HTR-8/SVneo (cell line): ENCODE measurements at places on chromosomes 7 and 10.

GRCh38 chr7:41010418-41010817, 692.5 kb downstream of the INHBA start:
- DNase-seq, result no peak

GRCh38 chr10:93473804-93474472, 8.2 kb downstream of the MYOF start:
- DNase-seq, result no peak

DNA sequence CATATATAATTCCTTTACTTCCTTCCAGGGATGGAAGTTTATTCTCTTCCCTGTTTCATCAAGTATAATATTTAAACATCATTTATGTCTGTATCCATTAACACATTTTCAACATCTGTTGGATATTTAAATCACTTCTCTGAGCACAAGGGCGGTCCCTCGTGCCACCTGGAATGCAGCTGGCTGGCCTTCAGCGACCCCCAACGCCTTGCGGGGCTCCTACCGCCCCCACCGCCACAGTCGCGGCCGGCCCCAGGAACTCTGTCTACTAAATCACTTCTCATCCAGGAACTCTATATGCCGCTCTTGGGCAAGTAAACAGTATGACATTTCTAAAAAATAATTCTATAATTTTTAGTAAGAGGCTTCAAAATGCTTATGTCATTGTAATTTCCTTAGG, 221.1 kb upstream of the PTN start:
- no peak for DNase-seq

- DNase-seq, result no peak
Observed at GRCh38 chr7:1560620-1561031, 4.6 kb upstream of the TMEM184A start.

GRCh38 chr7:43513251-43513650, 69.7 kb upstream of the STK17A start:
- no peak for DNase-seq

GRCh38 chr7:70523249-70523988, 608.5 kb upstream of the GALNT17 start:
- no peak for DNase-seq

- no peak for DNase-seq
Observed at GRCh38 chr10:131700506-131700905, 200.3 kb upstream of the PPP2R2D start.

DNA sequence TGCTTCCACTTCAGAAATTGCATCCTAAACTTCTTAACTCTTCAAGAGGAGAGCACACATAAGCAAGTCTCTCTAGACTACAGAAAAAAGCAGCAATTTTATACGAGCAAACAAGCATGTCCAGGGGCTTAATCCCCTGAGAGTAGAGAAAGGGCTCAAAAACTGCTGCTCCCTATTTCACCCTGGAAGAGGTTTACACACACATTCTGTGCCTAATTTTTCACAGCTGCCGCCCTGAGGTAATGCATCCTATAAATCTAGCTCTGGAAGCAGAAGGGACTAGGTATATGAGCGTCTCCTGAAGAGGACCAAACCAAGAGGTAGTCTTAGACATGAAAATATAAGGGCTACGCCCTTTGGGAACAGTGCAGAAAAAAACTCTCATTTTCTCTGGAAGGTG, 73.1 kb downstream of the CRPPA start:
- DNase-seq, result no peak

- no peak for DNase-seq
Observed at GRCh38 chr10:5527332-5528200, 2.8 kb downstream of the CALML3 start.

DNA sequence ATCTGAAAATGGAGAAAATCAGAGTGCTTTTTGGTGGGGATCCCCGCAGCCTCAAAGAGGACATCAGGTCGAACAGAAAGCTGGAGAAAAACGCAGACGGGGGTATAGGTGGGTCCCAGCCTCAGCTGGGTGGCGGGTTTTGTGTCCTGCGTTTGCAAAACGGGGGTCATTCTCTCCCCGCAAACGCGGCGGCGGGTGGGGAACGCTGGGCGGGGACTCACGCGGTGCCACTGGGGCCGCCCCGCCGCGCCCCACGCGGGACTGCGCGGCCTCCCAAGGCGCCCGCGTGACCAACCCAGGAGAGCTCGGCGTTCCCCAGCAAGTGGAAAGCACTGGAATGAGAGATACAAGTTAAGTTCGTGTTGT, 806 bp upstream of the VIPR2 start:
- DNase-seq, result no peak

DNA sequence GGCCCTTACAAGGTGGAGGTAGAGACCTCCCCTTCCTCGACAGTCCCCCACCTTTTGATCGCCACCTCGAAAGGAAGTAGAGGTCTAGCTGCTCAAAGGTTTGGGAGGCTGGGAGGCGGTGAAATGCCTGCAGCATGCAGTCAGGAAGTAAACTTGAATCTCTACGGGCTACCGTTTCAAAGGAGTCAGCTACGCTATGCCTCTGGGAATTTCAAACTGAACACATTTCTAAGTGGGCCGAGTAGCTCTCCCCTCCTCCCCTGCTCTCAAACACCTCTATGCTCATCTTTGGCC, 68.0 kb downstream of the CXCL12 start:
- DNase-seq, result no peak

DNA sequence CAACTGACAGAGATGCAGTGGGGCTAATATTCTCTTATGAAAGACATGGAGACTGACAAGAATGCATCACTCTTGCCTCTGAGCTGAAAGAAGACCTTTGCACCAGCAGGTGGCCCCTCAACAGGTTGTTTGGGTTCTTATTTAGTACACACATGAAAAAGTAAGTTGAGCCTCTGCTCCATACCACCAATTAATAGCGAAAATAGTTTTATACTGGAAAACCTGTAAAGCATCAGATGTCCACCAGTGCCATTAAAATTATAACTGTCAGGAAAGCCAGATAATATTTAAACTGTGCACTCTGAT, 26.3 kb upstream of the FAM13C start:
- DNase-seq, result no peak

GRCh38 chr10:101485207-101485606, 102.8 kb downstream of the POLL start:
- no peak for DNase-seq

DNA sequence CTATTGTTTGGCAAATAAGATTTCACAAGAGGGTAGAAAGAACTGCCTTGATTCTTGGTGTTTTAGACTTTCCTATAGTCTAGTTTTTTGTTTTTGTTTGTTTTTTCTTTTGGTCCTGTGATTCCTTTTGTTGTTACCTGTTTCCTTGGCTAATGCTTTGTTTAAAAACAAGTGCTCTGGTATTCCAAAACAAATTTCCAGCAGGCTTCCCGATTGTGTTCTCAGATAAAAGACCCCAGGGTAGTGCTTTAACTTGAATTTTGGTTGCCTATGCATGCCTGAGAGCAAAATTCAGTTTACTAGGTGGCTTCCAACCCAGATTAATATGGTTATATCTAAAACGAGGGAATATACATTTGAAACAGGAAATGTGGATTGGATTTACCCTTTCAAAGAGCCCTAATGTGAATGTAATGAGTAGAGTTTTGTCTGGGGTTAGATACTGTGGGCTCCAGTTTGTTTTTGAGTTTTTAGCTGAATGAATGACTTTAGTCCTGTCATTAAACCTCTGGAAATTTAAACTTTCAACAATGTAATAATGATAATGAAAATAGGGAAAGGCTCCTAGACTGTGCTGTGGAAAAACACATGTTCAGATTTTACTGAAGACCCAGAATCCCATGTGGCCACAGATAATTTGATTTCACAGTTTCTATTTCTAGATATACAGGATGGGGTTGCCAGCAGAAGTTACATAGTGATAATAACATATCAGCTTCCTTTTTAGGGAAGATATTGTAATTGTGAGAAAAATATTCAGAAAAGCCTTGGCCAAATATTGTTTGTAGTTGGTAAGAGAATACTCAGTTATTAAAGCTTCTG, 23.9 kb downstream of the AUTS2 start:
- no peak for DNase-seq

DNA sequence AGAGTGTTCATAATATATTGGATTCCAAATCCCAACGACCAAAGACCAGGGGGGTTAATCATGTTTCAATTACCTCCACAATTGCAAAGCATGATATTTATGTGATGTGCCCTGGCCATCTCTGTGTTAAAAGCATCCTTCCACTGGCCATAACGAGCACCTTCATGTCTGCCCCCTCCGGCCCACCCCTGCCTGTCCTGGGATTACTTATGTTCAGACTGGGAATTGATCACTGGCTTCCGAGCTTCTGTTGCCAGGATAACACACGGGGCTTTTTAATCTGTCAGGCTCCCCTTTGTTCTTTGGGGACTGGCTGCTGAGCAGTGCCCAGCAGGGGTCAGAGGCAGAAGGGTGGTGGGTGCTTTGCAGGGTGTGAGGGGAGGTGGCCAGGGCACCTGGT, 13.7 kb upstream of the CHST15 start:
- no peak for DNase-seq

DNA sequence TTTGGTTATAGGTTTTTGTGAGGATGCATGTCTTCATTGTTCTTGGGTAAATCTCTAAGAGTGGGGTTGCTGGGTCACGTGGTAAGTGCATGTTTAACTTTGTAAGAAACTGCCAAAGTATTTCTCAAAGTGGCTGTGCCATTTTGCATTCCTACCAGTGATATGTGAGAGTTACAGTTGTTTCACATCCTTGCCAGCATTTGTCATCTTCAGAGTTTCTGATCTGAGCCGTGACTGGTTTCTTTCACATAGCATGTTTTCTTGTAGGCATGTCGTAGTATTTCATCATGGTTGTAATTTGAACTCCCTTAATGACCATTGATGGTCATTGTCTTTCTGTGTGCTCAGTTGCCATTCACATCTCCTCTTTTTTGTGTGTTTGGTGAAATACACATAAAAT, 286.0 kb downstream of the RNLS start:
- DNase-seq, result no peak

GRCh38 chr10:78250313-78251015, 216.8 kb downstream of the RPS24 start:
- DNase-seq, result no peak

- no peak for DNase-seq
Observed at GRCh38 chr7:25595996-25596395, 367.7 kb upstream of the NPVF start.

GRCh38 chr7:97771576-97771975, 39.7 kb downstream of the TAC1 start:
- DNase-seq, result no peak

GRCh38 chr7:12757443-12757842, 70.0 kb downstream of the ARL4A start:
- peak; percentile 42 for DNase-seq

DNA sequence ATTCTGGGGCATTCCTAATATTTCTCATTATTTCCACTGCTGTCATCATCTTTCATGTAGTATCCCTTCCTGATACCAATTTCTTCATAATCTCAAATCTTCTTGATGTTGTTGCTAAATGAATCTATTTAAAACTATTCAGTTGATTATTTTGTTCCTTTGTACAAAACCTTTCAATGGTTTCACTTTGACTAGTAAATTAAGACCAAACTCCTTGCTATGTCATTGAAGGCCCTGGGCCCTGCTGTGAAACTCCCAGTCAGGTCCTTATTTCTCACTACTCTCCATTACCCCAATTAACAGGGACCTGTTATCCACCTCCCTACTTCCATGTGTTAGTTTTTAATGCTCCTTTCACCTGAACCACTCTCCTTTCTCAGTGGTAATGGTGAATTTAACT, 97.0 kb downstream of the CTTNBP2 start:
- DNase-seq, result no peak

- DNase-seq, result no peak
Observed at GRCh38 chr10:88540351-88540750, 42.8 kb downstream of the RNLS start.

GRCh38 chr7:3371601-3372000, 70.5 kb downstream of the SDK1 start:
- DNase-seq, result no peak

- no peak for DNase-seq
Observed at GRCh38 chr10:978826-979421, 9.3 kb upstream of the GTPBP4 start.

- DNase-seq, result no peak
Observed at GRCh38 chr10:91591797-91592174, 41.1 kb downstream of the PPP1R3C start.

- DNase-seq, result peak; percentile 31
Observed at GRCh38 chr7:111486472-111487142, 75.7 kb downstream of the IMMP2L start.

- peak; percentile 79 for DNase-seq
Observed at GRCh38 chr10:13348216-13349017, at the start of gene SEPHS1. SEPHS1 (minus strand) TSS chr10:13348293; CDS start chr10:13344950, 3,343 bp downstream.

- no peak for DNase-seq
Observed at GRCh38 chr7:103076764-103077163, 1.8 kb downstream of the ARMC10 start.

- no peak for DNase-seq
Observed at GRCh38 chr7:69078997-69079769, 519.1 kb upstream of the AUTS2 start.

- DNase-seq, result no peak
Observed at GRCh38 chr7:148838905-148839304, 45.2 kb downstream of the EZH2 start.

- DNase-seq, result no peak
Observed at GRCh38 chr7:101817471-101818286, at the start of gene CUX1. CUX1 (plus strand) TSS chr7:101817626; CDS start chr7:101817640, 14 bp downstream.

DNA sequence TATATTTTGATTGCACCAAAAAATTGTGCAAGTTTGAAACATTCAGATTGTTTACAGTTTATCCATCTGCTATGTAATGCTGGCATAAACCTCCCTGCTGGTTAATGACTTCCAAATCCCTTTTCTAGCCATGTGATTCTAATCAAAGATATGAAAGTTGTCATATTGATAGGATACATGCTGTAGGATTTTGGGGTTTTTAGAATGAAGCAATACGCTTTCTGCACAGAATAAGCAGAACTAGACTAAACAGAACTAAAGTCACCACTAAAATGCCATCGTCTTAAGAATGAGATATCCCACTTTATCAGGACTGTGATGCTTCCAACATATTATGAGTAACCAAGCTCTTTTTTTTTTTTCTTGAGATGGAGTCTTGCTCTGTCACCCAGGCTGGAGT, 856 bp downstream of the SSMEM1 start:
- DNase-seq, result no peak

DNA sequence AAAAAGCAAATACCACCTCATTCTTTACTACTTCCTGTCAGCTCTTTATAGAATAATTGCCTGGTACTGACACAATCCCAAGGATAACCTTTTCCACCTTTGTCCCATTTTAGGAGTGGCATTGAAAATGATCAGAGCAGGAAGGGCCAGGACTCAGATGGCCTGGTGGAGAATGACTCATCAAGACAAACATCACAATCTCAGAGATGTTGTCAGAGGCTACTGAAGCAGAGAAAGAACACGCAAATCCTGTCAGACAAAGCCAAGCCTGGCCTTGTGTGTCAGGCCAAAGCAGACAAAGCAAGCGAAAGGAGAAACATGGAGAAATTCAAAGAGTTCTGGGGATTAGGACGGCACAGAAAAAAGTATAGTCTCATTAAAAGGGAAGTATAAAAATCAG, 40.9 kb downstream of the NSUN6 start:
- DNase-seq, result peak; percentile 42

- no peak for DNase-seq
Observed at GRCh38 chr10:70302292-70302691, 18.5 kb upstream of the NPFFR1 start.

GRCh38 chr7:117796889-117797288, 76.4 kb downstream of the CTTNBP2 start:
- DNase-seq, result no peak
